ENCODE measurements at places on chromosomes 5 and 9.

DNA sequence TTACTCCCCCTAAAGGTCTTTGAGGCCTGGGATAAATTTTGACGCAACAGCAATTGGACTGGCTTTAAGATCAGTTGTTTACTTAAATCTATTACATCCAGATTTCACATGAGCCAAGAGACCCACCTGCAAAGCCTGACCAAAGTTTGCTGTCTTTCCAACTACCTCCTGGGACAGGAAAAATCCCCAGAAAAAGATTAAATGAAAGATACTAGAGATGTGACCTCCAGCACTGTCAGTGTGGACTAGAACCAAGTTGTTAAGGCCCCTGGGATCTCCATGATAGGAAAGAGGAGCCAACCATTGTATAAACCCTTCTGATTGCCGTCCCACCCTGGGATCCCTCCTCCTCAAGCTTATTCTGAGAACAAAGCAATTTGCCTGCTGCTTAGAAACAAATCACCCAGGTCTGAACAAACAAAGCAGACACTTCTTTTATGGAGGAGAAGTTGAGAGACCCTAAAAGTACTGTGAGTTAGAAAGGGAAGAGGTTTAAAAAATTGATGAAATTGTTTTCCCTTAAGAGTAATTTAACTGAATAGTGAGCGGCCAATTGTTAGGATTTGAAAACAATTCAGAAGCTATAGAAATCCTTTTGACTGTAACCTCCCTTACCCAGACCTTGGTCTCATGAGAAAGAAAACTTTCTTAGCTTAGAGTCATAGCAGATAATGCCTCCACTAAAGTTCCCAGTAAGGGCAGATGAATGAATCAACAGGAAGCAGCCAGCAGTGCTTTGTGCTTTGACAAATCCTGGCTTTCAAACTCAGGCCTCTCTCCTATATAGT is 255.2 kb downstream of the TMEM167A start:
- DNase-seq, result no peak

DNA sequence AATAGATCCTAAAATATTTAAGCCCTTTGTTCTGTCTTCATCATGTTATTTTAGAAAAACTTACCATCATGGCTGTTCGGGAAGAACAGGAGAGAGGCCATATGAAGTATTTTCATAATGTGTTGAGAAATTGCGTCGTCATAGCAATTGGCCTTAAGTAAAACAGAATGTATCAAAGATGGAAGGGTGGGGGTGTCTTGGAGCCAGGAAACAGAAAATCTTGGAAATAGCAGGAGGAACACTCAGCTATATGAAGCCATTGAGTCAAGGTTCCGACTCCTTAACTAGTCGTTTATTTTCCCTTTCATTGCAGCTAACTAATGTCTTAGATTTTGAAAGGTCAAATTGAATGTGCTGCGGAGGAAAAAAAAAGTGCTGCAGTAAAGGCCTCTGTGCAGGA is 1.3 kb downstream of the SPTAN1 start:
- peak; percentile 66 for DNase-seq

DNA sequence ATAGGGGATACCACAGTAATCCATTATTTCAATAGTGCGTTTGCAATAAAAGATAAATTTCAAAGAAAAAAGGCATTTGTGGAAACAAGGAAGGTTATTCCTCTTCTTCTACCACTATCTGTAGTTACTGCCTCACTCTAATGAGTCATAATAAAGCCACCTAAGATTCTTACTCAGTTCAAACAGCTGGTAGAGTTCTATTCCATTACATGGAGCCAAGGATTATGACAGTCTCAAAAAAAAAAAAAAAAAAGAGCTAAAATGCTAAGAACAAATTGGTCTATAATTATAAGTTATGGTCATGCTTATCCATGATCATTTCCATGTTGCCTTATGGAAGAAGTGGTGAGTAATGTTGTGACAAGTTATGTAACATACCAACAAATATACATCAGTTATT is 46.3 kb downstream of the DENND1A start:
- DNase-seq, result no peak

- no peak for DNase-seq
Measured at GRCh38 chr5:38921174-38921573, 75.4 kb downstream of the OSMR start.

DNA sequence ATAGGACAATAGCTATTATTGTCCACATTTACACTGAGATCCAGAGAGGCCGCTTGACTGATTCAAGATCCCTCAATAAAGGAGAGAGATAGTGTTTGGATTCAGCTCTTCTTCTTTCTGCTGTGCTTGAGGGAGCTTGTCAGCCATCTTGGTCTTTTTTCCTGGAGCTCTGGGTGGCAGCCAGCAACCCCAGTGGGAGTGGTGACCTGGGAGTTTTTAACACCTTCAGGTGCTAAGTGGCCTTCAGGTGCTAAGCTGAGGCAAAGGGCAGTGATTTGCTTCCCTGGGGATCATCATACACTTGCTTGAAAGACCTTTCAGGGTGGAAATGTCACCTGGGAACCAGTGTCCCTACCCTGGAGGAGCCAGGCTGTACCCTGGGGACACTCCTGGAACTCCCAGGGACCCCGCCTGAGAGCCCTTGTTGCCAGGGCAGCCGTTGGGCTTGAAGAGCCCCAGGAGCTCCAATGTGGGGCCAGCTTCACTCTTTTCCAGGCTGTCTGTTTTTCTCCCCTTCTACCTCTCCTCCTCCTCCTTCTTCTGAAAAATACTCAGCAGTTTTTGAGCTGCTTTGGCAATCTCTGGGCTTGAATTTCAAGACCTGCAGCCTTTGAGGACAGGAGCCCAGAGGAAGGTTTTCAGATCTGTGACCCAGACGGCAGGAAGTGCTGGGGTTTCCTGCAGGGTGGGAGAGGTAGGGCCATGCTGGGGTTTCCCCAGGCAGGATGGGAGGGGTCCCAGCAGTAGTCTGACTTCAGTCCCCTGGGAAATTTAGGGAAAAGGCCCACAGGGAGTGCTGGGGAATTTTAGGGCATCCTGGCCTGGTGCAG is 59.7 kb downstream of the FGF18 start:
- no peak for DNase-seq

Measured in EL (cell line).